ENCODE measurements at places on chromosomes 16 and 17. TPM values are rescaled to one million over a fixed set of nuclear protein-coding genes. Genes with fewer than 3 reads are reported as not detected.

GRCh38 chr17:48644910-48645557 lies 18.9 kb upstream of the HOXB9 start:
- no peak for DNase-seq

DNA sequence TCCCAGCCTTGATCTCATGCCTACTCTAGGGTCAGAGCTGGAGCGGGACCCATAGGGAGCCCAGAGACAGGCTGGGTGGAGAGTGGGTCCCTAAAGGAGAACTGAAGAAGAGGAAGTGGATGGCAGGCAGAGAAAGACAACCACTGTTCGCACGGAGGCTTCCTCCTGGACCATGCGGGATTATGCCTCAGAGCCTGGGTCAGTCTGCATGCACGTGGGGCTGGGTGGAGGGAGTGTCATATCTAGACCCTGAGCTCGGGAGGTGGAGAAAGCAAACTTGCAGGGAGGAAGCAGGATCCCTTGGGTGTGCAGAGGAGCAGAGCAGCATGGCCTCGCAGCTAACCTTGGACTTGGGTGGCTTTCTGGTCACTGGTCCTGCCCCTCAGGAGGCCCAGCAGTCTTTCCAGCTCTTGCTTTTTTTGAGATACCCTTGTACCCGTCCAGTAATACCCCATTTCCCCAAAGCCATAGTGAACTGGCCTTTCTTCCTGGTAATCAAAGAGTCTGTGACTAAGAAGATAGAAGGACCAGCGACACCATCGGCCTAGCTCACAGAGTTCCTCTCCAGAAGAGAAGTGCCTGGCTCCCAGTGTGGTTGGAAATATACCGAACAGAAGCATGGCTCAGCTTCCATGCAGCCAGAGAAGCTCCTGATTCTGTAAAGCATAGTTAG lies 344.2 kb downstream of the CPPED1 start:
- DNase-seq = no peak

Gene ZP2
- not detected for polyA plus RNA-seq

Gene KRTAP16-1
- polyA plus RNA-seq = not detected

DNA sequence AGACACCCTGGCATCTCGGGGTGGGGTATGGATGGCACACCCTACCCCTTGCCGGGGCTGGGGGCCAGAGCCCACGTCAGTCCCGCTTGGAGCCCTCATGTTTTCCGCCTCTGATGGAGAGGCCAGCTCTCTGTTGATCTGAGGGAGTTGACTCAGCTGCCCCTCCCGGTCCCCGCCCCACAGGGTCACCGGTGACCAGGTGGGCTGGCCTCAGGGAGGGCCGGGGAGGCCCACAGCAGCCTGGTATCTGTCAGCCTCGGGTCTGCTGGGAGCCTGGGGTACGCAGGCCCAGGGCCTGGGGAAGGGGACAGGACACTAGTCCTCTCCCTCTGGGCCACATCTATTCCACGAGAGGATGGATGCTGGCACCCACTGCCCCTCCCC lies 109.5 kb upstream of the CIBAR2 start:
- no peak for DNase-seq

GRCh38 chr17:72850410-72851118 lies 241.9 kb downstream of the SLC39A11 start:
- no peak for DNase-seq

- no peak for DNase-seq
Measured at GRCh38 chr17:77266891-77267341, 126.1 kb downstream of the SEC14L1 start.

Gene KLHL11
- polyA plus RNA-seq = 8.2 TPM

GRCh38 chr16:66662445-66663194 lies 33.9 kb downstream of the CMTM4 start:
- DNase-seq = no peak

GRCh38 chr17:7330638-7331015 lies 1.5 kb upstream of the NEURL4 start:
- DNase-seq = no peak

DNA sequence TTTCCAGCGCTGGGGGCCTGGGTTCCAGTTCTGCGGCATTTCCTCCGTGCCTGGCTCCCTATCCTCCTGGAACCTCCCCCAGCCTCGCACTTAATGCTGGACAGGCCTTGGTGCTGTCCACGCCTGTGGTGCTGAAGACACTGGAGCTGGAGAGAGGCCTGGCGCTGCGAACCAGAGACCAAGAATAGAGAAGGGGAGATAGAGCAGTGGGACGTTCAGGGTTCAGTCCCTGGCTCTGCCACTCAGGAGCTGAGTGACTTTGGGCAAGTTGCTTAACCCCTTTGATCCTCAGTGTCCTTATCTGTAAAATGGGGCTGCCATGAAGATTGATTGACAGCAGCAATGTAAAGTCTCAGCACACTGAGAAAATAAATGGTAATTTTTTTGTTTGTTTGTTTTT lies 11.9 kb downstream of the SBK1 start:
- no peak for DNase-seq

DNA sequence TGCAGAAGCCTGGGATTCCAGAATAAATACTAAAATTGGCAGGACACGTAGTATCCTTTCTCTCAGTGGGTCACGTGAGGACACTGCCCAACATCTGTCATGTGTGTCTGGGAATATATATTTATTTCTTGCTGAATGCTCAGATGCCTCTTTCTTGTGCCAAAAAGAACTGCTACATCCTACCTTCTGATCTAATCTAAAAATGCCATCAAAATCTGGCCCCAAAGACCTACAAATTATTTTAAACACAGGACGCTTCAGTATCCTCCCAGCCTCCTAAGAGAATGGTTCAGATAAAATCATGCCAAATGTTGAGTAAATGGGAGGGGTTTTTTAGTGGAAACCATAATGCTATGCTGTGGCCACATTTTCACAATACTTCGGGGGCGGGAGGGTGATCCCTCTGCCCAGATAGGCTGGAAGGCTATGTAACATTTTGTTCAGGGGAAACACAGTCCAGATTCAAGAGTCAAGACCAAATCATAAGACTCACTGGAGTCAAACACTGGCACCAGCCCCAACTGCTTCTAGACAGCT lies 22.9 kb upstream of the CORO6 start:
- DNase-seq = no peak

GRCh38 chr17:17590883-17591354 lies 589 bp downstream of the PEMT start:
- no peak for DNase-seq

DNA sequence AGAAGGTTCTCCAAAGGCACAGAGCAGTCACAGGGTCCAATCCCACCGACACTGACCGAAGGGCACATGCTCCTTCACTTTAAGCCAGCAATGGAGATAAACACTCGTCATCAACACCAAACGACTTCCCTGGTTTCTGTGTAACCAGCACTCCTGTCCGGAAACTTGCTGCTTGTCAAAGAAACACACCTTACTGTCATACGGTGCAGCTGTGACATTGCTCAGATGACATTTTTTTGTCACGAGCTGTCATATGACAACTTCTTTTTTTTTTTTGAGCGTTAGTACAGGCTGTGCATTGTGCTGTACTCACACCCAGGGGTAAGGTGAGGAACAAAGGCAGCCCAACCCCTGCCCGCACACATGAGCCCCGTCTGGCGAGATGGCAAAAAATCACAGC lies 39.2 kb downstream of the TLE7 start:
- DNase-seq = no peak

GRCh38 chr17:10117581-10118001 lies 80.8 kb downstream of the GAS7 start:
- DNase-seq = no peak

- no peak for DNase-seq
Measured at GRCh38 chr17:17792551-17793377, 44.0 kb downstream of the SREBF1 start.

GRCh38 chr17:44673893-44674292 lies 15.7 kb downstream of the CCDC43 start:
- no peak for DNase-seq

DNA sequence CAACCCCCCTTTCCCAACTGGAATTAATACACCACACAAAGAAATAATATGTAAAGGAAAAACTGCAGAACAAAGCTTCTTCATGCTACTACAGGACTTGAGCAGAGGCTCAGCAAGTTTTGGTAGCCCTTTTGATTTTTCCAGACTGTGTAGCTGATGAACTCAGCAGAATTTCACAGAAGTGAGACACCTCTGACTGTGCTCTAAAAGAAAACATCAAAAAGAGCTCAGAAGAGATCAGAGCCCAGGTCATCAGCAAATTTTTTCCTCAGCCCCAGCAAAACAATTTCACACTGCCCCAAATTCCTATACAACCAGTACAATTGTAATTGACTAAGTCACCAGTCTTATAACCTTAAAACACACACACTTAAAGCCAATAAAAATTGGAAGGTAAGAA lies 38.0 kb downstream of the TTC19 start:
- DNase-seq = no peak

DNA sequence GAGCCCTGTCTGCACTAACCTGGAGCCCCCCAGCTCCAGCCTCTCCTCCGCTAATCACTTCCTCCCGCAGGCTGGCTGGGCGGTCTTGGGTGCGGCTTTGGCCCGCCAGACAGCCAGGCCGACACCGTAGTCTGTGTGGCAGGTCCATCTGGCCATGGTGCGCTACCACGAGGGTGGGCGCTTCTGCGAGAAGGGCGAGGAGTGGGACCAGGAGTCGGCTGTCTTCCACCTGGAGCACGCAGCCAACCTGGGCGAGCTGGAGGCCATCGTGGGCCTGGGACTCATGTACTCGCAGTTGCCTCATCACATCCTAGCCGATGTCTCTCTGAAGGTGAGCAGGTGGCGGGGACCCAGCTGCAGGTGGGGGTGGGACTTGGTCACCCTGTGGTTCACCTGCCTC lies 30.7 kb upstream of the POLR3E start:
- no peak for DNase-seq

DNA sequence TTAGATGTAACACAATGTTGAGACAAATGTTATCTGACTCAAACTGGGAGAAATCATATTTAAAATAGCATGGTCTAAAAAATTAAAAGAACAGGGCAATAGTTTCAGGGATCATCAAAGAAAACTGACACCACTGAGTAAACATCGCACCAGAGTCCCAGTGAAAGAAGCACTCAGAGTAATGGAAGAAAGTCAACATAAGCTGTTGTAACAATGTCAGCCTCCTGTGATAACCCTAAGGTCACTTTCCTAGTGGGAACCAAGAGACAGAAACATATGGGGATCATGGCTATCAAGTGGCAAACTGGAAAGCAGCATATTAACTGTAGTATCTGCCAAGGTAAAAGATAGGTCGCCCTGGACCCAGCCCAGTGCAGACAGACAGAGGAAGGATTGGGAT lies 160.8 kb downstream of the CA10 start:
- DNase-seq = no peak

DNA sequence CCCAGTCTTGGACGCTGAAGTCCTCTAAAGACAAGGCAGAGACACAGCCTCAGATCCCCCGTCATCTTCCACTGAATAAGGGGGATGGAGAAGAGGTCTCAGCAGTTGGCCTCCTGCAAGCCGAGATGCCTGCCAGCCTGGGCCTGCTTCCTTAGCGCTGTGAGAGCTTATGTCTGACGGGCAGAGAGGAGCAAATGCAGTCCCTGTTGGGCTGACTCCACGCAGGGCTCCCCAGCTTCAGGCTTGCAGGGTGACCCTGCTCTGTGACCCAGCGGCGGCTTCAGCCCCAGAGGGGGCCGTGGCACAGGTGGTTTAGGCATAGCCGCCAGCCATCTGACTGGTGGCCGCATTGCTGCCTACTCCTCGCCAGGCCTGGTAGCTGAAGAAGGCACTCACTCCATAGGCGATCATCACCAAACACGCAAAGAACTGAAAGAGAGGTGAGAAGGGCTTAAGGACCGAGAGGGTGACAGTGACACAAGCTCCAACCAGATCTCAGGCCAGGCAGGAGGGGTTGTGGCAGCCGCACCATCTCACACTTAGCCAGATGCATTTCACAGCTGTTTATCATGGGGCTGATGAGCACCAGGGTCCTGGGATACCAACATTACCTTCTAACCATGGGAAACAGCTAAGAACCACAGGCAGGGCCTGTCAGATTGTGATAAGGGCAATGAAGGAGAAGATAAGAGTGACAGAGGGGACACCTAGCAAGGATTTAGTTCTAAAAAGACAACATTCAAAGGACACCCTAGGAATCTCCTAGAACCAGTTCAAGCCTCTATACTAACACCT lies 11.7 kb downstream of the ARL2BP start:
- DNase-seq = no peak

- no peak for DNase-seq
Measured at GRCh38 chr17:57538736-57539456, 206.2 kb downstream of the CCDC182 start.
